ENCODE measurements at places on chromosomes 6 and 20.

GRCh38 chr6:53961679-53962370, 149.4 kb upstream of the MLIP start:
- DNase-seq, result peak; percentile 17

GRCh38 chr6:43916924-43917877, 147.2 kb downstream of the VEGFA start:
- DNase-seq, result no peak

- no peak for DNase-seq
Measured at GRCh38 chr6:98747273-98747672, 87.1 kb upstream of the POU3F2 start.

GRCh38 chr20:57810511-57811373, 100.9 kb upstream of the PMEPA1 start:
- peak; percentile 40 for DNase-seq

- DNase-seq, result no peak
Measured at GRCh38 chr20:9235518-9235917, 166.6 kb downstream of the PLCB4 start.

- DNase-seq, result no peak
Measured at GRCh38 chr6:125224231-125224861, 70.8 kb downstream of the TPD52L1 start.

- no peak for DNase-seq
Measured at GRCh38 chr6:30162265-30163089, 869 bp upstream of the TRIM15 start.

DNA sequence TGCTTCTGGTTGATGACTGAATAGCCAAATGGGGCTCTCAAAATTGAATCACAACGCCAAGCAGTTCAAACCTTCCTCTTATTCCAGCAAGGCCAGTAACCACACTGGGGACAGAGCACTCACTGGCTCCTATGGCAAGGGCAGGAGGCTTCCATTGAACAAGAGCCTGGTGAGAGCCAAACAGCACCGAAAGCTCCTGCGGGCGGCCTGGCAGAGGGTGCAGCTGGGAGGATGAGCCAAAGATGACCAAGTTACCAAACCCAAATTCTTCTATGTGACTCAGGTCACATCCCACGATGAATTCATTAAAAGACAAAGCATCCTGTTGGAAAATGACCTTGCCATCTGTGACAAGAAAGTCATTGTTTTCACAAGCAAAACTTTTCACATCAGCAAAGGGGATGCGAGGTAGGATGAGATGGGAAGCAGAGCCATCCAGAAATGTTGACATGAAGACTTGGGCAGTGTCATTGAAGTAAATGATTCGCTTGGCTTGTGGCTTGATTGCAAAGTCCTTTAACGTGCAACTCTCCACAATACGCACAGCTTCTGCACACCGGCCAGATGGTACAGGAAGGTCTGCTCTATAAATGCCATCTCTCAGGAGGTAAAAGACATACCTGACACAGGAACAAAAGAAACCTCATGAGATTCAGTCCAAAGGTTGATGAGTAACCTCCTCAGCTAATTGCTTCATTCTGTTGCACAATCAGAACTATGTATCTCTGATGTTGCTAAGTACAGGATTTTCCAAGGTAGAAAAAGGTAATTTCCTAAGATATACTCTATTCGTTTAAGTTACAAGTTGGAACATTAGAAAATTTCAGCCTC, 36.3 kb downstream of the ROS1 start:
- DNase-seq, result no peak

DNA sequence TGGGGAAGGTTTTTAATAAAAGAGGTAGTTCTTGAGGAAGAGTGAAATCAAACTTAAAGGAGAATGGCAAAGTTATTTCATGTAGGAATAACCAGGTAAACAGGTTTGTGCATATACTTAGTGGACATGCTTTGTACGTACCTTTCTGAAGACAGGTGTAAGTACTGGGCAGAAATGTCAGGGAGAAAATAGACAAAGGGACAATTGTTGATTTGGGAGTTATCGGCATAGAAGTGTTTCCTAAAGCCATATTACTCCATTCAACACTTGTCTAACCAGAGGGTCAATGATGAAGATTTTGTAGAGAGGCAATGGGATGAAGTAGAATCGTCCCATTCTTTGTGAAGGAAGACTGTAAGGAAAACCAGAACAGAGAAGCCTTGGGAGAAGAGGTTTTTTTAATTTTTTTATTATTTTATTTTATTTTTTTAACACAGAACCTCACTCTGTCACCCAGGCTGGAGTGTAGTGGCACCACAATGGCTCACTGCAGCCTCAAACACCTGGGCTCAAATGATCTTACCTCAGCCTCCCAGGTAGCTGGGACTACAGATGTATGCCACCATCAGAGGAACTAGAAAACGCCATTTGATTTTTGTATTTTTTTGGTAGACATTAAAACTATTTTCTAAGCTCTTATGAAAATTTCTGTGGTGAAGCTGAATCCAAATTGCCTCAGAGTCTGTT, 18.0 kb downstream of the SMAP1 start:
- DNase-seq, result no peak

- no peak for DNase-seq
Measured at GRCh38 chr6:44453146-44453545, 65.6 kb downstream of the CDC5L start.

DNA sequence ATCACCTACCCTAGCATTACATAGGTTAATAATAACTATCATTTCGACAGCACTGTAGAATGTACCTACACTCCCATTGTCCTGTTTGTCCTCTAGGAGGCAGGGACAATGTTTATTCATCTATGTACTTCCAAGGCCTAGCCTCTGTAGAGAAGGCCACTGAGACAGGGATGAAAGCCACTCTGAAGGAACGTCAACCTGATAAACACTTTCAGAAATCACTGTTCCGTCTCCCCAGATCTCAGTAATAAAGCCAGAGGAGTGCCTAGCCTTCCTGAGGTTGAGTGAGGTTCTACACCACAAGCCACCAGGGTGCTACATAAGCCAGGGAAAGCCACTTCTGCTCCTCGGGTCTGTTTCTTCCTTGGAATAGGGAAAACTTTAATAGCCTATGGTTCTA, 44.8 kb downstream of the POPDC3 start:
- no peak for DNase-seq

GRCh38 chr20:1537731-1538058, 19.8 kb downstream of the SIRPD start:
- DNase-seq, result no peak

DNA sequence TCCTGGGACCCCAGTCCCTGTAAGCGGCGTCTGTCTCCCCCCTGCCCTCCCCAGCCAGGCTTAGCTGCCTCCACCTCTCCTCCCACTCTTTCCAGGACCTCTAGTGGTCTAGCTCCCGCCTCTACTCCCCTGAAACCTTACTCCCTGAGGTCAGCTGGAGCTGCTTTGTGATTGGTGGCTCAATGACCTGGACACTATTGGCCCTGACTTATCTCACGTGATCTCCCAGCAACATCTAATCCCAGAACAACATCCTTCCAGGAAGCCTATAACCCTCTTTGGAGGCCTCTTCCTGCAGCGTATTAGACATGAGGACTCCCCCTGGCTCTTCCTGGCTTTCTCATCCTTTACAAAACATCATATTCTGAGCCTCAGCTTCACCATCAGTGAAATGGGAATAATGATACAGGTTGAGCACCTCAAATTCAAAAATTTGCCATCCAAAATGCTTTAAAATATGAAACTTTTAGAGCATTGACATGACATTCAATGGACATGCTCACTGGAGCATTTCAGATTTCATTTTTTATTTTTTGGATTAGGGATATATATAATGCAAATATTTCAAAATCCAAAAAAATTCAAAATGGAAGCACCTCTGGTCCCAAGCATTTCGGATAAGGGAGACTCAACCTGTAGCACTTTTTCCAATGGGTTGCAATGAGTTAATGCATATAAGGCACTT, 16.3 kb upstream of the SRC start:
- DNase-seq, result no peak

DNA sequence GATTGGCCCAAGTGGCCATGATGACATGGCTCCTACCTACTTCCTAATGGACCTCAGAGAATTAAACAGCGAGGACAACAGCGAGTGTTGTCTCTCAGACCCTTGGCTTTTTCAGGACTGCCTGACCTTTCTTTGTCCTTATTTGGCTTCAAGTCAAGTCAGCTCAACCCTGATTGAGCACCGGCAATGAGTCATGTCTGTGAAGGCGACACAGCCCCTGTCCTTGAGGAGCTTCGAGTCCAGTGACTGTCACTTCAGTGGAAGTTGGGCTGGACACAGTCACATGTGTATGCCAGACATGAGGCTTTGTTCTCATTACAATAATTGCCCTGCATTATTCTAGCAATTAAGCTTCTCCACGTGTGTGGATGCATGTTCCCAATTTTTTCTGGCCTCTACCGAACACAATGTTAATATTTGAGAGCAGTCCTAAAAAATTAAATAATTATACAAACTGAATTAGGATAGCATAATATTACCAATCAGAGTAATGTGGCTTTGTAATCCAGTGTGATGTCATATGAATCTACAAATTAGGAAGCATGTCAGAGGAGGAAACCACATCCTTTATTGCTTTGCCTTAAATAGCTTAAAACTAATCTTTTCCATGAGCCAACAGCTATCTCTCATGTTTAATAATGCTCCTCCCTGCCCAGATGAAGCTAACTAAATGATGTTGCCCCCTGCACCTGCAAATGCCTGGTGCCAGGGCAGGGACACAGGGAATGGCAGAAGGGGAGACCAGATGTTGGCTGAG, 178.6 kb downstream of the CDH26 start:
- no peak for DNase-seq

DNA sequence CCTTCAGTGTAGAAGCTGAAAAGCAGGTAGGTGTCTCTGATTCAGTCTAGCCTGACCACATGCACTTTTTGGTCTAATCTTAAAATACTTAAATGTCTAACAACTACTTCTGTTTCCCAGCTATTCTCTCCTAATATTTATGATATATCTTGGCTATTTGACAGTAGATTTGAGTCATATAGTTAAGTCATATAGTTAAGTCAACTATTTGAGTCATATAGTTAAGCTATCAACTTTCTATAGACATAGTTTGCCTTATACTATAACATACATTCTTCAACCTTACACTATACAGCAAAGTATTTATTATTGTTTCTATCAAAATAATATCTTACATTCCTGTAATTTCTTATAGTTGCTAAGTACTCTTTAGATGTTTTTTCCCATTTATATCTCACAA, 110.9 kb downstream of the GMDS start:
- no peak for DNase-seq

GRCh38 chr6:22972771-22973170, 403.4 kb downstream of the HDGFL1 start:
- DNase-seq, result no peak

GRCh38 chr6:157891544-157892362, 68.7 kb downstream of the SNX9 start:
- no peak for DNase-seq

- peak; percentile 90 for DNase-seq
Measured at GRCh38 chr6:44475779-44476434, 88.4 kb downstream of the CDC5L start.

- no peak for DNase-seq
Measured at GRCh38 chr6:124536842-124537191, 425.4 kb upstream of the RNF217 start.

- no peak for DNase-seq
Measured at GRCh38 chr6:82568290-82568993, 204.8 kb downstream of the TPBG start.

GRCh38 chr6:128505603-128506002, 14.8 kb downstream of the PTPRK start:
- DNase-seq, result no peak

DNA sequence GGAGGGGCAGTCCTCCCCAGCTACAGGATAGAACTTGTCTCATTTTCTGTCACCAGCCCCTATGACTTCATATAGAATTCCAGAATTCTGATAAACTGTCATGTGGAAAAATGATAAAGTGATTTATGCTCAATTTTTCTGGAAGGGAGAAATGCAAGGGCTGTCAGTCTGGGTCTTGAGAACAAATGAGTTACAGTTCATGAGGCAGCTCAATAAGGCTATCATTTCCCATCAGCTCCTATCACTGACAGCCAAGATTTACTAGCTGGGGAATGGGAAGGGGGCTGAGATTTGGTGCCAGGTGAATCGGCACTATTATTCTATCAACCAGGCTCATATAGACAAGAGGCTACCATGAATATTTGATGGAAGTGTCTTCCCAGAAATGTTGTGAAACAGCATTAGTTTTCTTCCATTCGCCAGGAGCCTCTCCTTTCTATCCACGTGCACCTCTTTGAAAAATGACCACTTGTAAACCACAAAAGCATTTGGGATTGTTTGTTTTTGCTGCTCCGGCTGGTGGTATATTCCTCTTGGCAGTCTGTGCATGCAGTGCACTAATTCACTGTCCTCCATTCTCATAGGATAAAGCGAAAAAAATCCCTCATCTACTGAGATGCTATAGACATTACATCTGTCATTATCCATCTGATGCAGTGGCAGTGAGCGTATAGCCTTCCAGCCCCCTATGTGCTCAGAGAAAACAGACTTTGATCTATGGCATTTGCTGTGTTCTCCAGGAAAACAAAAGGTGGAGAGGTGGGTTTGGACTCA, 528.7 kb upstream of the RNF217 start:
- no peak for DNase-seq

DNA sequence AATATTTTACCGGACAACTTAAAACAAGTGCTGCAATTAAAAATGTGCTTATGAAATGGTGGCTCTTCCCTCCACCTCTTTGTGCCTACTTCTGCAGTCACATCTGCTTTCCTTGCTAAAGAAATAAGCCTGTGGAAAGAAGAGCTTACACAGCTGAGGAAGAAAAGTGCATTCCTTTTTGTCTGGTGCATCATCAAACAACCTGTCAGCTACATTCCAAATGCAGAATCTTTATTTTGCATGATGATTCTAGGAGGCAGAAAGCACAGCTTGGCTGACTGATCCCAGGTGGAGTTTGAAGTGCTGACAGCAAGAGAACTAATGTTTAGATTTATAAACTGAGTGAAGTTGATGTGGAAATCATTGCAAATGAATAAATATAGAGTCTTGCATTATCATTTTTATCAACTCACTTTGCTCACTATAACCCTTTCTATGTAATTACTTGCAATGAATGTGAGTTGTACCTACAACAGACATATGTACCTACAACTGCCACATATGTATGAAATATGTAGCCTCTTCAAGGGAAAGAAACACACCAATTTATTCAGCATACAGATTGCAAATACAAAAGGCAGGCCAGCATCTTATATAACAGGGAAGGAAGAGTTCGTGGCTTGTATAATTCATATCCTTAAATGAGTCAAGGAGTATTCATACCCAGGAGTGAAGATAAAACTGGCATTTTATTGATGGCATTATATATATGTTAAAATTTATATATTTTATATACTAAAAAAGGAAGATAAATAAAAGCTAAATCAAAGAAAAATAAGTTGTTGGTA, 223.4 kb upstream of the MCHR2 start:
- DNase-seq, result no peak

GRCh38 chr20:33521461-33521860, 31.6 kb downstream of the CBFA2T2 start:
- no peak for DNase-seq

- no peak for DNase-seq
Measured at GRCh38 chr20:59613861-59614260, 9.5 kb downstream of the PHACTR3 start.

- no peak for DNase-seq
Measured at GRCh38 chr20:36501367-36502006, 39.8 kb upstream of the MYL9 start.

- DNase-seq, result no peak
Measured at GRCh38 chr20:4710106-4710475, 11.6 kb upstream of the PRND start.

GRCh38 chr6:44377971-44378370, 9.5 kb upstream of the CDC5L start:
- DNase-seq, result no peak
